Omental fat pad (tissue), 4 donors: ENCODE measurements at places on chromosomes 2 and 18. TPM values are rescaled to one million over a fixed set of nuclear protein-coding genes. Genes with fewer than 3 reads are reported as not detected.

The CXCR4 gene
- total RNA-seq = 37.5 TPM

DNA sequence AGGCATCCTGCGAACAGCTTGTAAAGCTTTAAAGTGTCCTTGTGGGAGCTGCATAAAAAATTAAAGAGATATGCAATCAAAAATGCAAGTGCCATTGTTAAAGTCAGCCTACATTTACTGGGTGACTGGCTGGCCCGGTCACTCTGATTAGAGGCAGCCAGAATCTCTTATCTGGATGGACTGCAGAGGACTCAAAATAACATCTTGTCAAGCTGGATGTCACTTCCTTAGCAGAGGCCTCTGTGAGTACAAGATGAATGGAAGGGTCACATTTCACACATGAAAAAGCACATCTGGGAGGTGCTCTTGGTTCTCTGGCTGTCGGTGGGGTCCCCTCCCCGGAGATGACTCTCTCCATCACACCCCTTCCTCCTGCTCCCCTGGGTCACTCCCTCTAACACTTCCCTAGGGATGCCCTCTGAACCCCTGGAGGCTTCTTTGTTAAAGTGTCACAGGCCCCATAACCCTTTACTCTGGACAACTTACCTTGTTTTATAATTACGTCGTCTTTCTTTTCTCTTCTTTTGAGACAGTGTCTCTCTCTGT is 122.1 kb downstream of the SH3BP4 start:
- no peak for DNase-seq

- no peak for DNase-seq
Observed at GRCh38 chr2:102226171-102226570, 39.3 kb downstream of the IL1RL2 start.

DNA sequence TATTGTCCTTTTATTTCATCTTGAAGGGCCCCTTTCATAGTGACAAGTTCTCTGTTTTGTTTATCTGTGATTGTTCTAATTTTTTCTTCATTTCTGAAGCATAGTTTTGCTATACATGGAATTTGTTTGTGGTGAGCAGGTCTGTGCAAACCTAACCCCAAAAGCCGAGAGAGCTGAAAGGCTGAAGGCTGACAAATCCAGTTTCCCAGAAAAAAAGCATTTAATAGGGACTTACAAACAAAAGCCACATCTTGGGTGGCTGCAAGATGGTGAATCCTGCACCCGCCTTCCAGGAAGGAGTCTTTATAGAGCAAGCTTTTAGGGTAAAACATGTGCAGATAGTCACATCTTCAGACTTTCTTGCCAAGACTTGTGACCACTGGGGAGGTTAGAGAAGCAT is 473.4 kb upstream of the TRIB2 start:
- no peak for DNase-seq

The HAAO gene
- 3.0 TPM for total RNA-seq

The ITPRIPL1 gene
- 4.8 TPM for total RNA-seq

GRCh38 chr18:13500869-13501542 is 225.4 kb downstream of the FAM210A start:
- no peak for DNase-seq

The ALKAL2 gene
- 45.6 TPM for total RNA-seq

DNA sequence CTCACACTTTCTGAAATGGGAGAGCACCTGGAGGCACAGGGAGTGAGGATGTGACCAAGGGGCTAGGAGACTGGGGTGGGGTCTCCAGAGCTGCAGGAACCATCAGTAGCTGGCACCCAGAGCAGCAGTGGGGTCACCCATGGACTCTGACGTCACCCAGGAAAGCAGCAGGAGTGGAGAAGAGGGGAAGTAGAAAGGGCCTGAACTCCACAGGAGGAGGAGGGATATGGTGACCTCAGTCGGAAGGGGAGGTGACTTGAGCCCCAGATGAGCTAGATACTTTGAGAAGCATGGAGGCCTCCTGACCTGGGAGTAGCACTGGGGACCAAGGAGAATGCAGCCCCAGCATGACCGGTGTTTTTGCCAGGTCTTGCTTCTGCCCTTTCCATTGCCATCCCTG is 8.8 kb downstream of the NMUR1 start:
- DNase-seq = no peak

DNA sequence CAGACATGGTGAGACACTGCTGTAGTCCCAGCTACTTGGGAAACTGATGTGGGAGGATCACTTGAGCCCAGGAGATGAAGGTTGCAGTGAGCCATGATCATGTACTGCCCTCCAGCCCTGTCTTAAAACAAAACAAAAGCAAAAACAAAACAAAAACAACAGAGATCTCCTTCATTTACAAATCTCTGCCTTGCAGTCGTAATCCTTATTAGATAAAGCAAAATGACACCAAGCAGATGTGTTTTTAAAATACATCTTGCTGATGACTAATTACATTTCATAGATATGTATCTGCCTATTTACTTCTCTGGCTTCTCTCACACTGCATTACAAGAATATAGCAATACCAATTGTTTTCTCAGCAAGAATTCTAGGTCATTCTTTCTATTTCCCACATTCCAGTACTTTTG is 22.8 kb downstream of the NFE2L2 start:
- no peak for DNase-seq

- DNase-seq = no peak
Observed at GRCh38 chr2:236977063-236977851, 108.4 kb upstream of the COPS8 start.

DNA sequence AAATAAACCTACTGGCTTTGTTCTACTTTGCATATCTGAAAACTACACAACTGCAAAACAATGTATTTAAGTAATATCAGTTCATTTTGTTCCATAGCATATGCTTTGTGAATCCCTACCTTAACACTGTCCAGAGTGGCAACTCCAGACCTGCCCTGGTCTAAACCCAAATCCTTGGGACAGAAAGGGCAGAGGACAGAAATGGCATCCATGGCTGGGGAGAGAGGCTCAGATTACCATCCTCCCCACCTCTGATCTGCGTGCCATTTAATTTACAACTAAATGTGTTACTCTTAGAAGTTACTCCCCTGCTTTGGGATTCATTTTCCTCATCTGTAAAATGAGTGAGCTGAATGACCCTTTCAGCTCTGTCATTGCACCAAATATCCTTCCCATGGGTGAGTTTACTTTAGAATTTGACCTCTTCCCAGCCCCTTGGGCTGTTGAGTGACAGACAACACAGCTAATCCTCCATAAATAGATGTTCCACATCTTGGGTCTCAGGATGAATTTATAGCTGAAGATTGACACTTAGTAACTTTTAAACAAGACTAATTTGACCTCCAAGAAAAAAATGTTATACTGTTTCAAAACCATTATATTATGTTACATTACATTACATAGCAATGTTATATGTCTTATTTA is 20.1 kb upstream of the NEB start:
- no peak for DNase-seq

GRCh38 chr18:69590150-69590549 is 189.5 kb downstream of the DOK6 start:
- DNase-seq = no peak

- DNase-seq = no peak
Observed at GRCh38 chr18:73768043-73768442, 379.6 kb downstream of the FBXO15 start.

DNA sequence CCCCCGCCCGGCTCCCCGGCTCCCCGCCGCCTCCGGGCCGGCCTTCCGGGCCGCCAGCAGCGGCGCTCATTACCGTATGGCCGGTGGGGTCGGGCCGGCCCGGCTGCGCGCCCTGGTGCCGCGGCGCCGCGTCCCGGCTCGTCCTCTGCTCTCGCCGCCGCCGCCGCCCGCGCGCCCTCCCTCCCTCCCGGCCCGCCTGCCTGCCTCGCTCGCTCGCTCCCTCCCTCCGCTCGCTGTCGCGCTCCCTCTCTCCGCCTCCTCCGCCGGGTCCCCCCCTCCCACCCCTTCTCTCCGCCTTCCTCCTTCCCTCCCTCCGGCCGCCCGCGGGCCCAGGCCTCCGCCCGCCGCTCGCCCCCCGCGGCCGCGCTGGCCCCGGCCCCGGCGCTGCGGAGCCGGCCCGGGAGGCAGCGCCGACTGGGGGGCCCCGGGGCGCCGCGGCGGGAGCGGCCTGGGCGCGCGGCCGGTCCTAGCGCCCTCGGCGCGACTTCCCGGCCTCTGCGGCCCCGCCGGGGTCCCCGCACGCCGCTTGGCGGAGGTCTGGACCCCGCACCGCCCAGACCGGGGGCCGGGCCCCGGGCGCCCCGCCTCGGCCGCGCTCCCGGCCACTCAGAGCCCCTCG is at the start of gene DNMT3A:
TSS of gene DNMT3A (minus strand) at position 173 of the 619 bp plus-strand sequence. CDS start 27,941 bp downstream, outside the sequence.
- no peak for DNase-seq

DNA sequence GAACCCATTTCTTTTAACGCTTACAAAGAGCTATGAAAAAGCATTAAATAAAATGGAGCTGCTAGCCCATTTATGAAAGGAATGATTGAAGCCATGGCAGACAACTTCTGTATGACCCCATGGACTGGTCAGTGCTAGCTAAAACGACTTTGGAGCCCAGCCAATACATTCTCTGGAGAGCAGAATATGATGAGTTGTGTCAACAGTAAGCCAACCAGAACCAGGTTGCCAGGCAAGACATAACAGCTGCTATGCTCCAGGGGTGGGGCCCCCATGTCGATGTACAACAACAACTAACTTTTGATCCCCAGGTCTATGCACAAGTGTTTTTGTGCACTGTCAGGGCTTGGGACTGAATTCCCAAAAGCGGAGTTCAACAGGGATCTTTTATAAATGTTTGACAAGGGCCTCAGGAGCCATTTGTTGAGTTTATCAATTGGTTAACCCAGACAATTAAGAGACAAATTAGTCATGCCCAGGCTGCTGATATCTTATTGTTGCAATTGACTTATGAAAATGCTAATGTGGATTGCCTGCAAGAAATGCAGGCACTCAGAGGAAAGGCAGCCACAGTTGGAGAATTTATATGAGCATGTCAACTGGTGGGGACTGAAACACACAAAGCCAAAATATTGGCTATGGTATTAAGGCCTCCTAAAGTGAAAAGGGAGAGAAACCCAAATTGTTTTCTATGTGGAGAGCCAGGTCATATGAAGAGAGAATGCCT is 64.6 kb upstream of the MYO3B start:
- no peak for DNase-seq

The ALS2 gene
- total RNA-seq = 13.6 TPM

DNA sequence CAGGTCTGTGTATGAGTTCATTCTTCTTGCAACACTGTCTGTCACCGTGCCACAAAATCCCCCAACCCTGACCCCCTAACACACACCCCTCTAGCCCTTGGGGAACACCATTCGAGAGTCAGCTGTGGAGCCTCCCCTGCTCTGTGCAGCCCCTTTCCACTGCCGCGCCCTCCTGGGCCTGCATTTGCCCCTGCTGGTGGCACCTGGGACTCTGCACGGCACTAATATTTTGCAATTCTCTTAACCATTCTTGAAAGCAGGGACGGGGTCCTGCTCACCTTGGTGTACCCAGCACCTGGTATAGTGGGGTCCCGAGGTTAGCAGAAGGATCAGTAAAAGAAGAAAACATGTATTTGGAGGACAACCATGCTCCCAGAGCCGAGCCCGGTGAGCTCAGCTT is 124.0 kb downstream of the HDAC4 start:
- no peak for DNase-seq

DNA sequence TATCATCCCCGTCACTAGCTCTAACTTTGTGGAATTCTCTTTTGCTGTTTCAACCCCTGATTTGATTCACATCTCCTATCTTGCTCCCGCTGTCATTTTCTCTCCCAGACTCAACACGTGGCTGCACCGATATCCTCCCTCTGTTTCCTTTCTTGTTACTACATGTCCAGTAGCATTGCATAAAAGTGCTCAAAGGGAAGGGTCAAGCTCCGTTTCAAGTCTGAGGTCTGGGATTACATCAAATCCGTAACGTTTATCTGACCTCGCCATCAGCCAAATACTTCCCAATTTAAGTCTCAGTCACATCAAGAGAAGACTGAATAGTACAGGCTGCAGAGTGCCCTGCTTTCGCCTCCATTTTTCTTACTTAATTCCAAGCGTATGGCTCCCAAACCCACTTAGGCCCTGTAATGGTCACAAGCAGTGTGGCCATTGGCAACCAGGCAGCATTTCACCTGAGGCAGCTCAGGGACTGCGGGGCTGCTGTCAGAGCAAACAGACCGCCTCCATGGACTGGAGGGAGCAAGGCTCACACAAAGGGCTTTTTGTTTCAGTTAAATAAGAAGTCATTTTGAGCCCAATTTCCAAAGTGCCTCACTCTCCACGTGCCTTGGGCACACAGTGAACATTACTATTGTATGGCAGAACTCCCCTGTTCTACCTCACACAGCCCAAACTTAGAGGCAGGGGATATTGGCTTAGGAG is 217.8 kb downstream of the BCL11A start:
- no peak for DNase-seq

DNA sequence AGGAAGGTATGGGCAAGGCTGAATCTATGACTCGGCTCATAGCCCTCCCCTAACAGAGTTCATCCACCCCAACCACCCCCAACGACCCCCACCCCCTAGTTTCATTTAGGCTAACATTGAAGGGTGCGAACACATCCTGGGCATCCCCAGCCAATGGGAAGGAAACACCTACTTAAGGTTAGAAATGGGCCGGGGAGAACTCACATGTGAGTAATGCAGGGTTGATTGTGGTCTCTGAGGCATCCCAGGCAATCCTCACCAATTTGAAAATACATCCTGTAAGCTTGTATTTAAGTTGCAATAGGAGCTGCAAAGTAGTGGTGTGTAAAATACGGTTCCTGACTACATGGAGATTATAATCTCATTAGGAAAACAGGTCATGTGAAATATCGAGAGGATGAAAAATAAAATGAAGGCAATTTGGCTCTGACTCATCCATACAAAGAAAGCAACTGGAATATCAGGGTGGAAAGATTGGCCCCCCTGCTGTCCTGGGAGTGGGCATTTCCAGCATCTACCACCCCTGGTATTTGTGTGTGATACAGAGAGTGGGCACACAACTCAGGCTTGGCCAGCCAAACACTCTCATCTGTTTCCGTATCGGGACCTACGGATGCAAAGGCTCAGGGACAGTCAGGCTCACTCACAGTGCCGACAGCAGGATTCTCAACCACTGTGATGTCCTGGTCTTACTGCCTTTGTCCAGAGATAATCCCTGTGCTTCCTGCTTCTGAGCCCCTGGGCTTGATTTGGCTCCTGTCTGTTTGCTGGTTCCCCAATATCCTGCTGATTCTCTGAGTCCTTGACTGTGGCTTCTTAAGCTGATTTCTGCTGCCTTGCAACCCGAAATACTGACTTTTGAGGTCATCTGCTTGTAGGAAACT is 90.0 kb upstream of the NCKAP5 start:
- no peak for DNase-seq

- DNase-seq = no peak
Observed at GRCh38 chr2:164934401-164935117, 20.8 kb downstream of the SLC38A11 start.

The PAPOLG gene
- 19.2 TPM for total RNA-seq

- DNase-seq = no peak
Observed at GRCh38 chr2:96866986-96867755, 2.7 kb downstream of the SEMA4C start.

GRCh38 chr2:78978340-78978739 is 47.2 kb upstream of the REG3G start:
- no peak for DNase-seq
